ENCODE measurements at places on chromosomes 11 and 22.

- no peak for DNase-seq
Measured at GRCh38 chr11:36377759-36378564, 81.9 kb downstream of the PRR5L start.

- no peak for DNase-seq
Measured at GRCh38 chr22:49208004-49208402, 619.7 kb downstream of the BRD1 start.

DNA sequence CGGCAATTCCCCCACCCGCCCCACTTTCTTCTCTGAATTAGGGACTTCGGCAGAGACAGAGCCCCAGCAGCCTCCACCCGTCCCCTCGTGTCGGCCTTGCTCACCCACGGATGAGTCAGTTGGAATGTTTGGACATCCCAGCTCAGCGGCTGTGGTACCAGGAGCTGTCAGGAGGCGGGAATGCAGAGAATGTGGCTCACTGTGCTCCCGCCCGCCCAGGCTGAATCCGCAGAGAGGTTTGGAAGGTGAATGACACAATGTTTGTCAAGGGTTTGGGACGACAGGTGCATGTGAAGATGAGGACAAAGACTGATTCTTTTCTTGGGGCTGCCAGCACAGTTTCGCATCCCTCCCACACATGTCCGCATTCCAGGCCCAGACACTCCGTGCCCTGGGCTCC lies 39.6 kb downstream of the LIF start:
- no peak for DNase-seq

DNA sequence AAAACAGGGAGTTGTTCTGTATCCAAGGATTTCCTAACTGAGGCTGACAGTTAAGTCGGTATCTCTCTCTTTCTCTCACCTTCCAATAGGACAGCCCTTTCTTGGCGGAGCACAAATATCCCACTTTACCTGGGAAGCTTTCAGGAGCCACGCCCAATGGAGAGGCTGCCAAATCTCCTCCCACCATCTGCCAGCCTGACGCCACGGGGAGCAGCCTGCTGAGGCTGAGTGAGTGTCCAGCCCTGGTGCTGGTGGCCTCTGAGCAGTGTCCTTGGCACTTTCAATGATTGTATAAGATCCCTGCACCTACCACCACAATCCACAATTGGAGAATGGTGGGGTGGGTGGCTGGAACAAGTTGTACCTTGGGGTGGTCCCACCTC lies 33.7 kb downstream of the CYB5R2 start:
- DNase-seq, result no peak

- no peak for DNase-seq
Measured at GRCh38 chr11:13831696-13832095, 130.8 kb upstream of the SPON1 start.

- no peak for DNase-seq
Measured at GRCh38 chr11:1059759-1060158, 14.9 kb upstream of the MUC2 start.

- DNase-seq, result no peak
Measured at GRCh38 chr11:86692317-86692716, 19.9 kb upstream of the ME3 start.

GRCh38 chr11:14059491-14059890 lies 97.0 kb downstream of the SPON1 start:
- no peak for DNase-seq

GRCh38 chr22:33477120-33478111 lies 419.2 kb upstream of the SYN3 start:
- no peak for DNase-seq

DNA sequence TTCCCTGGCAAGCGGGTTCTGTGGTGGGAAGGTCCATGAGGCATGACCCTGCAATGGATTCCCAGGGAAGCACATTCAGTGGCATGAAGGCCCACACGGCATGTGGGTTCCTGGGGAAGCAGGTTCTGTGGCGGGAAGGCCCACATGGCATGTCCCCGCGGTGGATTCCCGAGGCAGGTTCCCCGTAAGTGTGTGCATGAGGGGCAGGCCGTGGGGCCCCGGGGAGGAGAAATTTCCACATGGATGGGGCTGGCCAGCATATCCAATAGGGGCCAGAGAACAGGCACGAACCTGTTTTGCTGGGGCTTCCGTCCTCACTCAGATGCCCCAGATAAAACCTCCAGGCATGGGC lies 83.7 kb downstream of the PHF21B start:
- no peak for DNase-seq

GRCh38 chr11:63783925-63784592 lies 15.5 kb upstream of the ZFTA start:
- DNase-seq, result no peak

DNA sequence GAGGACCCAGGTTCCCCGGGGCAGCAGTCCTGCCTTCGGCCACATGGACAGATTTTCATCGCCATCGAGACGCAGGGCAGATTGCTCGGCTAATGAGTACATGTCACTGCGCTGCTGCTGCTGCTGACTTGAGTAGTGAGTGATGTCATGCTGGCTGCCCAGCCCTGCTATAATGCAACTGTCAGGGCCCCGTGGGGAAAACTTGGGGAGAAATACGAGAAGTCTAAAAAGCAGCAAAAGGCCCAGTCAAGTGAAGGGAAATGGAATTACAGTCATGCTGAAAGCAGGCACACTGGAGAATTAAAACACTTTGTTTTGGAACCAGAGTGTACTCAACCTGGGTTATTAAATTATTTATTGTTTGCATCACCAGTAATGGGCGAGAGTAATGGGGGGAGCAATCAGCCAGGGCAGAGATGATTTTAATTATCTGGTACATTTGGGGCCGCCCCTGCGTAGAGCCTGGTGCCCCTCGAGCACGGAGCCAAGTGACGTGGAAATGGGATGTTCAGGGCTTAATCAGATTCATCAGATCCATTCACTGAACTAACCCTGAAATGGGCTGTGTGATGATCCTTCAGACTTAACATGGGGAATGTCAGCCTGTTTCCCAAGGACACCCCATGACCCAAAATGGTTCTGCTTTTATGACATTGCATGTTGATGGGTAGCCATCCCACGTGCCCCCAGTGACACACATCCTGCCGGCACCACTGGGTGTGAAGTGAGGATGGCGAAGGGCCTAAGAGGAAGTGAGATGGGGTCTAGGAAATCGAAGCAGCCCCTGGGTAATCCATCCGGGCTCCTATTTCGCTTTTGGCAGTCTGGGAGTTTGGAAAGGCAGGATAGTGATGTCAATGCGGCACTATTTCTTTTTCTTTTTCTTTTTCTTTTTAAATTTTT lies 241.6 kb upstream of the CADM1 start:
- DNase-seq, result no peak

GRCh38 chr11:114219559-114220349 lies 76.4 kb upstream of the NNMT start:
- no peak for DNase-seq

- DNase-seq, result no peak
Measured at GRCh38 chr22:46609724-46610201, 10.4 kb upstream of the GRAMD4 start.
